ENCODE measurements at places on chromosomes 5 and 9.

DNA sequence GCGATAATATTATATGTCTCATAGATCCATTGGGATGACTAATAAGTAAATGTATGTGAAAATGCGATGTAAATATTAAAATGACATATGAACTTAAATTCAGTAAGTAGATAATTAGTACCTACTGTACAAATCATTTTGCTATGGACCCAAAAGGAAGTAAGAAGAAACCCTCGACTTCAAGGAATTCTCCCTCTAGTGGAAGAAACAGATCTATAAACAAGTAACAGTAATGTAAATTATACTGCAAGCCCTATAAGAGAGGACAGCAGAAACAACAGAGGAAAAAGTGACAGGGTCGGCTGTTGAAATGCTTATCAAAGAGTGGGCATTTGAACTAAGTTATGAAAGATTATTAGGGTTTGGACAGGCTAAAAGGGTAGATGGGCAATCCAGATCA, 320.3 kb downstream of the DMAC1 start:
- DNase-seq: no peak

DNA sequence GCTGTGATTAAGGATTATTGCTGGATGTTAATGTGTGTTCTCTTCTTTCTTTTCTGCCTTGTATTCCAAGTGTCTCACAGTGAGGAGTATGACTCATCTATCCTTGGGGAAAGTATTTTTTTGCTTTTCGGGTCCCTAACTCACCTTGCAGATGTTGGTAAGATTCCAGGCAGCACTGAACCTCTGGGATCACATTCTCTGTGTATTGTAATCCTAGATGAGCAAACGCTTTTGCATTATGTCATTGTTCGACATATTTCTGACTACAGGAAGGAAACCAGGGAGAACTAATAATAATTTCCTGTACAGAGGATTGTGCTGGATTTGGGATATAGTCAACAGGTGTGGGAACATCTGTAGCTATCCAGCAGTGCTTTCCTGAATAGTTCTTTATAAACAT, 246.1 kb upstream of the TUT7 start:
- DNase-seq: no peak

GRCh38 chr5:98108497-98108896, 665.0 kb upstream of the RGMB start:
- DNase-seq: no peak

- no peak for DNase-seq
These were observed 27.6 kb downstream of the TCF7 start for GRCh38 chr5:134142052-134142451.

DNA sequence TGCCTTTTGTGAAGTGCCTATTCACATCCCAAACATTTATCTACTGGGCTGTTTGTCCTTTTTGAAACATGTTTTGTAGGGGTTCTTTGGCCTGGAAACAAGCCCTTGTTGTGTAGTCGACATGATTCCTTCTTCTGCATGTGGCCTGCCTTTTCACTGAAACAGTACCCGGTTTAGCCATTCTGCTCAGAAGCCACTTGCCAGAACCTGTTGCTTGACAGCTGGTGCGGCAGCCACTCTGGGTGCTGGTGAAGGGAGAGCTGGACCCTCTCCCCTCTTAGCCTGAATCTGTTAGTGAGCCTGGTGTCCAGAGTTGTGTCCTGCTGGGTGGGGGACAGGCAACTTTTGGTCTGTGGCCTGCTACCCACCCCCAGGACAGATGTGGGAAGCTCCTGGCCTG, 128.8 kb upstream of the CACNA1B start:
- DNase-seq: no peak

GRCh38 chr5:179766021-179766725, 27.6 kb upstream of the LTC4S start:
- no peak for DNase-seq

DNA sequence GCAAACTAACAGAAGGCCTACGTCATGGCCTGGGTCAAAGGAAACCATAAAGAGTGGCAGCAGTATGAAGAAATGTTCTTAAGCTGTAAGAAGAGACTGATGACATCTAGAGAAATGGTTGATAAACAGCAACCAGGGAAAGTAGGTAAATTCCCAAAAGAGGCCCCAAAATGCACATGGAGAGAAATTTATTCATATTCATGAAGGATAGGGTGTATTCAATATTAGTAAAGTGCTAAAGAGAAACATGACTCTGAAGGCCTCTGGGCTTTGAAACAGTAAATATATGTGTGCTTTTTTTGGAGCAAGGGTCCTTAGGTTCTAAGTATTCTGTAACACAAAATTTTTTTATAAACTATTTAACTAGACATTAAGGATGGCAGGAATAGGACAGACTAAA, 149.7 kb upstream of the GRIA1 start:
- DNase-seq: no peak

DNA sequence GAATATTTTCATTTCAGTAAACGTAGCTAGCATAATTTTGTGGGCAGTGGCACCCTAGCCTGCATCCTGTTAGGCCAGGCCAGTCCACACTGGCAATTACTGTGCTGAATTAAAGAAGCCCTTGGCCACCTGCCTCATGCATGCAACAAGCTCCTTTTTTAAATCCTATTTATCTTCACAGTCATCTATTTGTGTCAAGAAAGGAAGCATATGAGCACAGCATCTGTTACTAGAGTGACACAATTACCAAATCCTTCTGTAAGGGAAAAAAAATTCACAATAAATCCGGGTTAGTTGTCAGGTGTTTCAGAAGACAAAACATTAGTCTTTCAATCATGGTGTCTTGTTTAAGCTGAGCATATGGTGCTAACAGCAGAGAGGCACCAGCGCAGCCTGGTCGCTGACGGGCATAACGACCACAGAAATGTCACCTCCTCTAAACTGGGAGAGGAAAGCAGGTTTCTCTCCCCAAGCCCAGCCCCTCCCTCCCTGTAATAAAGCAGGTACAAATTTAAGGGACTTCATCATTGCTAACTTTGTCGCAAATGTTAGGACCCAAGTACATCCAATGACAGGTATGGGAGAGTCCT, 520.6 kb downstream of the CTNND2 start:
- DNase-seq: no peak

DNA sequence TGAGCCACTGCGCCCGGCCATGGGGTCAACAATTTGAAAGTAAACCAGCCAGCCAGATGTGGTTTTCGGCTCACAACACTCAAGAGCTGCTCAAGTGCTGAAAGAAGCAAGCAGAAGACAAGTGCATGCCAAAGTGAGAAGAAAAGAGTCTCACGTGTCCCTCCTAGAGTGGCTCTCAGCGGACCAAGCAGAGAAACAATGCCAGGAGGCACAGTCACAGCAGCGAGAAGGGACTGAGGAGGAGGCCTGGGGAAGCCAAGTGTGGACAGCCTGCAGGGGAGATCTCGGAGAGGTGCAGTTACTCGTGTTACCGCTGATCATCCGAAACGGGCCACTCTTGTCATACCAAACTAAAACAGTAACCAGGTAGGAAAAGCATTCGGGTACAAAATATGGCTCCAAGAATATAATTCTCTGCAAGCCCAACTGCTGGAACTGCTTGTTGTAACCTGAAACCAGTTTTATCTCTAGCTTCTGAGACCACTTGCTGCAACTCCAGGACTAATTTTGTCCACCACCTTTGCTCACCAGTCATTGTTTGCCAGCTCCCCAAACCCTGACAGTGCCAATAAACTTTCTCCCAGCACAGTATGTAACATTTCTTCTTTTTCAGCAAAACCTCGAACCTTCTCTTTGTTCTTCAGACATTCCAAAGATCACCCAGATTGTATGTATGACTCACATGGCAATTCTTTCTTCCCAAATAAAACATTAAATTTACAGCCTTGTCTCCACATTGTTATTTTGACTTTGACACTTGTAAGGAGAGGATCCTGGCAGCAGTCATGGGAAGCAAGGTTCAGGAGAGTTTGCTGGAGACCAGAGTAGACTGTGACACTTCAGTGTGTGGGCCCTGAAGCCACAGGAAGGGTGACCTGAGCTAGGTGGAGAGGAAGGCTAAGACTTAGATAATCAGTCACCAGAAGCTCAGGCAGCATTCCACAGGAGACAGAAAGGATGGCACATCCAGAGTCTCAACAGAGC, 6.3 kb downstream of the SLC35D2 start:
- DNase-seq: no peak

GRCh38 chr5:38582975-38583319, 26.5 kb upstream of the LIFR start:
- DNase-seq: no peak

- DNase-seq: no peak
These were observed 118.6 kb upstream of the IL12B start for GRCh38 chr5:159448841-159449407.

DNA sequence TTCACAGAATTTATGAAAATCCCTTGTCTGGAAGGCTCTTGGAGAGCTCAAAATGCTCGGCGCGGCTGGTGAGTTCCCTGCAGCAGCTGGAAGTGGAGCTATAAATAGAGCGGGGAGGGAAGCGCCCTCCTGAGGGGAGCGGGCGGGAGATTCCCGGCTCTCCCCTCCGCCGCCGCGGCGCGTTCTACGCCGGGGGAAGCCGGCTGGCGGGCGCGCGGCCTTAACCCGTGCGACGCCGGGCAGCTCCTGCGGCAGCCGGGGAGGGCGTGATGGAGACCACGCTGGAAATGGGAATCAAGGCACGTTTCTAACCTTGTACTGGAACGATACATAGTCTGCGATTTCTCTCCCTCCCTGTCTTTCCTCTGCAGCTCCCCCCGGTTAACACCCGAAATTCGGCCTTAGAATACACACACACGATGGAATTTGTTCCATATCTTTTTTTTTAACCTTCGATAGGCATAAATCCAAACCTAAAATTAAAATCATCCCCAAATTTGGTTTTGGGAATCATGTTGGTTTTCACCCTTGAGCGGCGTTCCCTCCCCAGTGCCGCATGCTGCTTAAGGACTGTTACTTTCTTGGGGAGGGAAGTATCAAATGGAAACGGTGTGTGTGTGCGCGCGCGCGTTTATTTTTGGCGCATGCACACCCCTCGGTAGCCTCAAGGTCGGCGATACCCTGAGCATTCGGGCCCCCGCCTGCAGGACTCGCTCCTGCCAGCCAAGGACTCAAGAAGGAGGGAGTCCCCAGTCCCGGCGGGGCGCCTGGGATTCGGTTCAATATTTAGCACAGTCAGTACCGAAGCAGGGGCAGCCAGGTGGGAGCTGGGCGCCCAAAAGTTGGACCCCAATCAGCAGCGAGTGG, 306.3 kb upstream of the KCNN2 start:
- no peak for DNase-seq

GRCh38 chr5:138927544-138927943, 52.4 kb upstream of the LRRTM2 start:
- DNase-seq: peak; percentile 58

DNA sequence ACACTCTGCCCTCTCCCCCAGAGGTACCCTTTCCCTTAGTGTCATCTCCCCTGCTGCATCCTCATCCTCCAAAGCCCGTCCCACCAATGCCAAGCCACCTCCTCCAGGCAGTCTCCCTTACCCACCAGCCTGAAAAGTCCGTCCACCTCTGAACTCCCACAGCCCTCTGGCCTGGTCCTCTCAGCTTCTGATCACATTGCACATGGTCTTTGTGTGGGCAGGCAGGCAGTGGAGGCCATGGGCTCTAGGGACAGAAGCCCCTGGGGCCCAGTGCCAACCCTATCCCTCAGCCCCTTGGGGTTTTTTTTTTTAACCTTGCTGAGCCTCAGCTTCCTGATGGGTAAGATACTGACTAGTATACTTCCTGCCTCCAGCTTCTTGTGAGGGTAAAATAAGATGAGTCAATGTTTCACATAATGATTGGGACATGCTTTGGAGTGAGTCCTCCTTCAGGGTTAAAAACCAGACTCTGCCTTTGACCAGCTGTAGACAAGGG, 19.4 kb downstream of the CSF1R start:
- DNase-seq: no peak

GRCh38 chr5:10513501-10514442, 50.1 kb upstream of the ANKRD33B start:
- DNase-seq: no peak

DNA sequence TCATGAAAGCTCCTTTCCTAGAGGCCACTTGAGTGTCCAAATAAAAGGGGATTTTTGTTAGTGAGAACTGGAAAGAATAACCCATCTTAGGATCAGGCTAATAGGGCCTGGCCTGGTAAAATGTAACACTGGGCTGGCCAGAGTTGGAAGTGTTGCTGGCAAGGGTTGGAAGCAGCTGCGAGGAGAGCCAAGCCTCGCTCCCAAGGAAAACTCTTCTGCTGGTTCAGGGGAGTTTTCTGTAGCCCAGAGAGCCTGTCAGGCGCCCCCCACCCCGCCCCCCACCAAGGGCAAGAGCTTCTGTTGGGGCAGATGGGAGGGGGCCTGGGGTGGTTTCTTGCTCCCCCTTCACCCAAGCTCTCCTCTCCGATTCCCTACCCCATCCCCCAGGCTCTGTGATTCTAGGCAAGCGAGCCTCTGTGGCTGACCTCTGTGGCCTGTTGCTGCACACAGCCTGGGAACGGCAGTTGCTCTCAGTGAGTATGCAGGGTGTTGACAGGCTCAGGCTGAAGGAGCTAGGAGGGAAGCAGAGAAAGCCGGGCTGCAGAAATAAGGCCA, 547.8 kb downstream of the CCDC171 start:
- DNase-seq: no peak

- no peak for DNase-seq
These were observed 47.2 kb downstream of the INSYN2B start for GRCh38 chr5:169933127-169933526.

DNA sequence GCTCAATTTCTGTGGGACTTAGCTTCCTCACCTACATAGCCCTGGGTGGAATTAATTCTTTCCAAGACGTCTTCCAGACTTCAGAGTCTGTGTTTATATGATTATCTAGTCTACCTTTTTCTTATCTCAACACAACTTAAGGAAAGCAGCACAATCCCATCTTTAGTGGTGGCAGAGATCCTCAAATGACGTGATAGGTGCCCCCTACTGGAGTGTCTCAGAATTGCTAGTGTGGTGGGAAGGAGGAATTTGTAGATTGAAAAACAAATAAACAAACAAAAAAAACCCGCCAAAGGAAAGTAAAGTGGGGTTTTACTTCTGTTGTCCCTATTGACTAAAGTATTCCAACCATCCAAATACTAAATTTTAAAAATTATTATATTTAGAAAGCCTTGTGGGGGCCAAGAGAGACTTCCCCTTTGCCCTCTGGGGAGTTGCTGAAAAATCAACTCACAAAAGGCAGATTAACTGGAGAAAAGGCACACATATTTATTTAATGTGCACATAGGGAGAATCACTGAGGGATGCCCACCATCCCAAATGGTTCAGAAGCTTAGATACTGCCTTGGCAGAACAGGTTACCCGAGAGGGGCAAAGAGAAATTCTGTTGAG, 283.3 kb downstream of the TMEM167A start:
- DNase-seq: peak; percentile 17

DNA sequence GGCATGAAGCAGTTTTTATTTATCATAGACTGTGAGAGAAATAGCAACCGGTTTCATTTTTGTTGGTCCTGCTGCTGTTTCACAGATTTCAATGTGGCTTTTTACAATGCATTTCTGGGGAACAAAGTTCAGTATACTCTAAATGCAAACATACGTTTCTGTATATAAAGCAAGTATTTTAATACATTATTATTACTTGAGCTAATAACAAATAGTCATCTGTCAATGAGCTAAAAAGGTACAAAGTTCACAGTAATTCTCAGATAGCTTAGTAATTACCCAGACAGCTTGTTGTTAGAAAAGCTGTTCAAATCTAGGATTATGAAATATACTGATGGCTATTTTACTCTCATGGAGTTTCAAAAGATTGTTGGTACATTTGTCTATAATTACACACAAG, 50.8 kb downstream of the PBX3 start:
- no peak for DNase-seq

GRCh38 chr5:181173420-181174342, 26.3 kb downstream of the OR2V2 start:
- DNase-seq: peak; percentile 18

Measured in hematopoietic multipotent progenitor cell treated with erythropoietin and hydrocortisone succinate and interleukin-3 and kit ligand, for 15 days (in vitro differentiated cells).